HL-60 (cell line): ENCODE measurements at places on chromosomes 6 and 20.

DNA sequence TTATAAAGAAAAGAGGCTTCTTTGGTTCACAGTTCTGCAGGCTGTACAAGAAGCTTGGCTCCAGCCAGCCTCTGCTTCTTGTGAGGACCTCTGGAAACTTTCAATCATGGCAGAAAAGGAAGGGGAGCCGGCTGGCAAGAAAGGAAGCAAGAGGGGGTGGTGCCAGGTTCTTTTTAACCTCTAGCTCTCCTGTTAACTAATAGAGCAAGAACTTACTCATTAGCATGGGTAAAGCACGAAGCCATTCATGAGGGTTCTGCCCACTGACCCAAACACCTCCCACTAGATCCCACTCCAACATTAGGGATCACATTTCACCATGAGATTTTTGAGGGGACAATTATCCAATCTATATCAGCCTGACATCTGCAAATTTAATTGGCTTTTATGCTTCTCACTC lies 347.1 kb downstream of the GRIK2 start:
- DNase-seq: no peak

- no peak for DNase-seq
Observed at GRCh38 chr20:15544742-15545141, 1028.5 kb downstream of the KIF16B start.

GRCh38 chr20:34301587-34302311 lies 1.4 kb downstream of the AHCY start:
- no peak for DNase-seq

DNA sequence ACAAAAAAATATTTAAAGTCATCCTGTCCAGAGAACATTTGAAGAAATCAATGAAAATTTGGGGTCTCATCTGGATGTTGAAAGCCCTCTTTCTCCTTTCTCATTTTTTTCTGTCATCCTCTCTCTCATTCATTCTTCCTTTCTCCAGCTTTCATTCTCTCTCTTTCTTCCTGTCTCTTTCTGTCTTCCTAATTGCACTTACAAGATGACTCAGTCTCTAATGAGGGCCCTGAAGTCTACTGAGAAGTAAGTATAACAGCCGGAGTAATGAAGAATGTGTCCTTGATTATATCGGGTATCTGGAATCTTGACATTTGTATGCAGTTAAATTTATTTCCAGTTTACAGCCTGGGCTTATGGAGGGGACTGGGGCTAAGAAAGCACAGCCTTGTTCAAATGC lies 232.2 kb upstream of the SULF2 start:
- DNase-seq: no peak

DNA sequence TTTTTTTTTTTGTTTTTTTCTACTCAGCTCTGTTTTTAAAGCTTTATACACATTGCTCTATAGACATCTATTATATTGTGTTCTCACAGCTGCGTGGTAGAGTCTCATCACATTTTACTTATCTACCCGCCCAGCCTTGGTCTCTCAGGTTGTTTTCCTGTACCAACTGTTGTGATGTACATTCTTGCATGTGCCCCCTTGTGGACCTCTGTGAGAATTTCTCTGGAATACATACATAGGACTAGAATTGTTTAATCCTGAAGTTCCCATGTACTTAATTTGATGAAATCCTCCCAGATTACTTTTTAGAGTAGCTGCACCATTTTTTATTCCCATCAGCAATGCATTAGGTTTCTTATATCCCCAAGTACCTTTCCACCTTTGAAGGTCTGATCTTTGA lies 40.4 kb upstream of the TINAG start:
- DNase-seq: peak; percentile 30

DNA sequence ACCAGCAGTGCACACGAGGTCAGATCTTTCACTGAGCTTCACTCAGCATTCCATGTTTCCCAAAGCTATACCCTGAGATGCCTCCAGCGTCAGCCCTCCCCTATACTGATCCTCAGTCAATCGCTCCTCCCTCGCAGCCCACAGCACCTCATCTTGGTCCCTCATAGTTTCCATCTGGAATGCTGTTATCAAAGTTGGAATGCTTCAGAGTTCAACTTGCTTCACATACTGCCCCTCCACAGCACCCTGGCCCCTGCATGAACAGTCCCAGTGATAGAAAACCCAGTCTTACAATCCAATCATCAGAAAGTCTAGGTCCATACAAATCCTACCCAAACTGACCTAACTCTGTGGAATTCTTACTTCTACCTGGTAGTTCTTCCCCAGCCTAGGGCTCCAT lies 20.0 kb downstream of the SPAG4 start:
- DNase-seq: no peak

DNA sequence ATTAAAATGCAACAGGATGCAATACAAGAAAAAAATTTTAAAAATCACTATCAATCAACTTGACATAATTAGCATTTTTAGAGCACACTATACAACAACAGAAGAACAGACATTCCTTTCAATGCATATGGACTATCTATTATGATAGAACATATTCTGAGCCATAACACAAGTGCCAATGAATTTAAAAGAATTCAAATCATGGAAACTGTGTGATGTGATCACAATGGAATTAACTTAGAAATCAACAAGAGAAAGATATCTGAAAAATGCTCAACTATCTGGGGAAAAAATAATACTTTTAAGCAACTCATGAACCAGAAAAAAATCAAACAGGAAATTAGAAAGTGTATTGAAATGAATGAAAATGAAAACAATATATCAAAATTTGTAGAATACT lies 106.3 kb downstream of the ADTRP start:
- DNase-seq: no peak

GRCh38 chr6:55033016-55033546 lies 141.2 kb upstream of the HCRTR2 start:
- no peak for DNase-seq

DNA sequence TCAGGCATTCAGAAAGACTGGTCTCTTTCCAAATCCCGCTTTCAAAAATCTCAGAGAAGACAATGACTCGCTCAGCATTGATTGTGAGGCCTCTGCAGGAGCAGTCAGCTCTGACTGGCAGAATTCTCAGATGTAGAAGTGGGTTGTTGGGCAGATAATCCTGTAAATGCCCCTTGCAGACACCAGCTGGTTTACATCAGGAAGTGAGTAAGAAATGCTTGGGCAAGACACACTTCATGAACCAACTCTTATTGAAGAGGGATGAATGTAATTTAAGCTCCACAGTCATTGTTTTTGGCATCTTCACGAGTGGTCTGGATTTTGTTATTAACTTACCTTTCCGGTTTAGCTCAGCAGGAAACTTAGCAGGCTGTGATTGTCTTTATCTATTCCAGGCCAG lies 166.6 kb downstream of the PLCB4 start:
- DNase-seq: no peak

GRCh38 chr6:79949233-79949632 lies 1.9 kb upstream of the ELOVL4 start:
- peak; percentile 29 for DNase-seq

- peak; percentile 45 for DNase-seq
Observed at GRCh38 chr6:28137505-28137981, 4.1 kb upstream of the ZKSCAN8 start.

DNA sequence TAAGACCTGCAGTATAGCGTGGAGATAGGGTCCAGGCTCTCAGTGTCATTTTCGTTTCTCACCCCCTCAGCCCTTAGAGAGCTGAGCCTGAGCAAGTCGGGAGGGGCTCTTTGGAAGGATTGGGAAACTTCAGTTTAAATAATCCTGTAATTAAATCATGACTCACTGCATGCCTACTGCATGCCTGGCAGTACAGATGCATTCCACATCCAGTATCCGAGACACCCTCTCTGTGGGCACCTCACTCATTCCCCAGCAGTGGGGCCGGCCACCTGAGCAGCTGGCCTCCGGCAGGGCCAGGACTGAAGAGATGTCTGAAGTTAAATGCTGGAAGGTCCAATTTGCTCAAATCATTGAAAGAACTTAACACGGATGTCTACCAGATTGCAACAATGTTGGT lies 316.6 kb downstream of the THBS2 start:
- no peak for DNase-seq

GRCh38 chr20:34977365-34978091 lies 21.9 kb downstream of the MYH7B start:
- DNase-seq: no peak

GRCh38 chr6:169416249-169416648 lies 162.6 kb upstream of the THBS2 start:
- no peak for DNase-seq

DNA sequence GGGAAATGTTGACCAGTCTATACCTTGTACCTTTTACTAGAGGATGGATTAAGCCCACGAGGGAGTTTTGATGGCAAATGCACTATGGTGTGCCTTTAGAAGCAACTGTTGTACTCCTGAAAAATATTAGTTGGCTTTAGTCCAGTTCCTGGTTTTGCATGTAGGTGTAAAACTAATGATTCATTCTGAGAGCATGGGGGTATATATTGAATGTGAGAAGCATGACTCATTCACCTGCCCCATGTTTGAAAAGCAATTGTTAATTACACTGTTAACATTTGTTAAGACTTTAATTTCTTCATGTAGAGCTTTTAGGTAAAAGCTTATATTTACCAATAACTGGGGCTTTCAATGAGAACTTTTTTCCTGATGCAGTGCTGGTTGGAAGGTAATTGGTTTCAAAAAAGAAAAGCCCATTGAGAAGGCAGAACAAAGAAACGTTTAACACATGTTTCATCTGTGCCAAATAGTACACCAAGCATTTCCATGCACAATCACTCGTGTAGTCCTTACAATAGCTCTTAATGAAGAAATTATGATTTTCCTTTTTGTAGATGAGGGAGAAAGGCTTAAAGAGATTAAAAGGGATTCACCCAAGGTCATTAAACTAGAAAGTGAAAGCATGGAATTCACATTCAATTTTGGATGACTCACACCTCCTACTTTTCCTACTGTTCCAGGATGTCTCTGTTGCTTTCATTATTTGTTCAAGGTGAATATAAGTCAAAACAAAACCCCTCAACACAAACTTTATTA lies 134.1 kb downstream of the CCDC170 start:
- DNase-seq: no peak

DNA sequence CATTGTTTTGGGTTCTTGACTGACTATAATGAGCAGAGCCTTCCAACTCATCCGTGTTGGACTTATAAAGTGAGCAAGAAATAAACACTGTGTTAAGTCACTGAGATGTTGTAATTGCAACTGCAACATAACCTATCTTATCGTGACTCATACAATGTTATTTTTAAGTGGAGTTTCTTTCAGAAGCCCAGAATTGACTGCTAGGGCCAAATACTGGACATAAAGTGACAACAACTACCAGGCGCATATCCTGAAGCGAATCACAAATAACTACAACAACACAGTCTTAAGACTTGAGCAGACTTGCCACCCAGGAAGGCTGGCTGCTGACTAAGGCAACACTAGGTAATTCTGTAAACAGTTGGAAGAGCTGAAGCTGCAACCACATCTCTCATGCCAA lies 326.6 kb downstream of the COL12A1 start:
- DNase-seq: no peak

DNA sequence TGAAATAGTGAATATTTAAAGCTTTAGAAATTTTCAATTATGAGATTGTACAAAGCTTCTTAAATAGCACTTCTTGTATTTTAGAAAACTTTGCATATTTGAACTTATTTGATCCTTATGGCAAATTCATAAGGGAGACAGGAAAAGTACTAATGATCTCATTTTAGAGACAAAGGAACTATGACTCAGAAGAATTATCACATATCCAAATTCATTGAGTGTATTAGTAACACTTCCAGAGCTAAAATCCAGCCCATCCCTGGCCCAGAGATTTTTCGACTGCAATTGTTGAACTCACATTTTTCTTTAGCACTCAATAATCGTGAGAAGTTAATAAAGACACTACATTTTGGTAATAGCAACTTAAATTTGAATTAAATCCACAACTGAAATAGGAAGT lies 704.3 kb downstream of the EPM2A start:
- no peak for DNase-seq

DNA sequence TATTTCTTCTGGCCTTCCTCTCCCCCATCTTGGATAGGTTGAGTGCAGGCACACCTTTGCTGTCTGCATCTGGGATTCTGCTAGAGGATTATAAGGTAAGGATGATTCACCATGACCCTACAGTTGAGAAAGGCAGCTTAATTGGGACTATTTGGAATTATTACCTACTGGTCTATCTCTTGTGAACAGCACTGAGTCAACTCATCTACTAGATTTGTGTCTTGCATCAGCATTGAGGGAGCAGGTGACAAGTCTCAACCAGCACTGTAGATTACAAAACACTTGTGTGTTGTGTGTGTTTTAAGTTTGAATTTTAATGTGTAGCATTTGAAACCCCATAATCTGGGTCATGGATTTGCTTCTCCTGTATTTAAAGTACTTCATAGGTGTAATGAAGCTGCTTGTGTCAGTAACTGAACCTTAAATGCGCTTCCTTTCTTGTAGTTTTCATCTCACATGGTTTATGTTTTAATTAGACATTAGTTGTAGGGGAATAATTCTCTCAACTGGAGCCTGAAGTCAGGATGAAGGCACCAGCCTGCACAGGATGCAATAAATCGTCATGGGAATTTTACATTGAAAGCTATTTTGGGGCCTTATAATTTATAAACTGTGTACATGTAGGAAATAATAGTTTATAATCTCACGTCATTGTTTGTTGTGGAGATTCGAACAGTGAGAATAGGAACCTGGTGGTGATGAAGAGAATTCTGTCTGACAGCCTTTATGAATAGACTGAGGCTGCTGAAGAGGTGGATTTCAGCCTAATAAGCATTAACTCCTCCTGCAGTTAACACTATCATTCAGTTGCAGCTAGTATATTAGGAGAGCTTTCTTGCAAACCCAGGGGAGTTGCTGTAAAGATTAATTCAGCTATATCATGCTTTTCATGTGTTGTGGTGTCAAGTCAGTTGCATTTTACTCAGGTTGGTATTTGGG lies 125.1 kb downstream of the JARID2 start:
- no peak for DNase-seq

GRCh38 chr6:114291428-114291827 lies 51.4 kb downstream of the HS3ST5 start:
- no peak for DNase-seq

- no peak for DNase-seq
Observed at GRCh38 chr6:81933608-81934051, 181.1 kb upstream of the TENT5A start.

- DNase-seq: no peak
Observed at GRCh38 chr6:37303091-37303660, 45.2 kb upstream of the TMEM217 start.

- no peak for DNase-seq
Observed at GRCh38 chr6:56999049-56999448, 44.1 kb downstream of the BEND6 start.

GRCh38 chr6:138396709-138397108 lies 7.3 kb upstream of the HEBP2 start:
- DNase-seq: no peak

DNA sequence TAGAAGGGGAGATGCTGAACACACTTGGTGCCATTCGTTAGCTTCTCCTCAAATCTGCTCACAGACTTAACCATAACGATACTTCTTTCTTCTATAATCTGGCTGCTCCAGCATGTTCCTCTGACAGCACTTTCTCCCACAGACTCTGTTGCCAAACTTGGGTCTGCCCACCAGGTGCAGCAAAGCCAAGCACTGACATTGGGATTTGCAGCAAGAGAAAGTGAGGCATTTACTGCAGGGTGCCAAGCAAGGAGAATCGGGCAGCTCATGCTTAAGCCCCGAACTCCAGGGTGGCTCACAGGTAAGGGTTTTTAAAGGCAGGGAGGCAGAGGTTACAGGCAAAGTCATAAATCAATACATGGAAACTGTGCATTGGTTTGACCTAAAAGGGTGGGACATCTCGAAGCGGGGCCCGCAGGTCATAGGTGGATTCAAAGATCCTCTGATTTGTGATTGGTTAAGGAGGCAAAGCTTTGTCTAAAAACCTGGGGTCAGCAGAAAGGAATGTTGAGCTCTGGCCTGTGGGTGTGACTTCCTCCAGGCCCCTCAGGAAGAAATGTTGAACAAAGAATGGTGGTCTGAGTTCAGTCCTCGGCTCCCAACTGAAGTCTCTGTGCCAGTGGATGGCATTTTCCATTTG lies 25.1 kb upstream of the PNPLA1 start:
- DNase-seq: no peak
